ENCODE measurements at places on chromosomes 16 and 17.
A peak's percentile ranks its signal among the peaks of the same experiment; 100 is the strongest.

- DNase-seq = no peak
Measured at GRCh38 chr17:63850401-63850800, 7.9 kb upstream of the SMARCD2 start.

DNA sequence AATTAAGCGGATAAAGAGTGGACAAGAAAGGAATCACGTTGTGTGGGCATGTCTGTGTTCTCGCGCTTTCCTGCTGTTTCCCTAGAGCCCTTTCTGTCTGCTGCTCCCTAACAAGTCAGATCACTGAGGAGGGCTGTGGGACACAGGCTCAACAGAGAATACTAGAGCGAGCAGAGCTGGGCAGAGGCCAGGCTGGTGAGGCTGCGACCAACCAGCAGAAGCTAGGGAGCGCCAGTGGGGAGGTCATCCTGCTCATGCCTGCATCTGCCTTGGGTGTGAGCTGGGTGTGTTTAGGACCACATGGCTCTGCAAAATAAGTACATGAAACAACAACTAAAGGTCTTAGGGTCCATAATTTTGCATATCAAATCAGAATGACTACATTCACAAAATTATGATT, 11.5 kb upstream of the FOXJ1 start:
- no peak for DNase-seq

DNA sequence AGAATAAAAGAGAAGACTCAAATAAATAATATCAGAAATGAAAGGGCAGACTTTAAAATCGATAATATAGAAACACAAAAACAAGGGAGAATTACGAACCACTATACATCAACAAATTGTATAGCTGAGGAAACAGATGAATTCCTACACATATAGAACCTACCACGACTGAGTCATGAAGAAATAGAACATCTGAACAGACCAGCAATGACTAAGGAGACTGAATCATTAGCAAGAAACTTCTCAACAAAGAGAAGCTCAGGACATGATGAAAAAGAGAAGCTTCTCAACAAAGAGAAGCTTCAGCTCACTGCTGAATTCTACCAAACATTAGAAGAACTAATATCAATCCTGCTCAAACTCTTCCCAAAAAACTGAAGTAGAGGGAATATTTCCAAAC, 255.9 kb downstream of the CEP112 start:
- DNase-seq = no peak

DNA sequence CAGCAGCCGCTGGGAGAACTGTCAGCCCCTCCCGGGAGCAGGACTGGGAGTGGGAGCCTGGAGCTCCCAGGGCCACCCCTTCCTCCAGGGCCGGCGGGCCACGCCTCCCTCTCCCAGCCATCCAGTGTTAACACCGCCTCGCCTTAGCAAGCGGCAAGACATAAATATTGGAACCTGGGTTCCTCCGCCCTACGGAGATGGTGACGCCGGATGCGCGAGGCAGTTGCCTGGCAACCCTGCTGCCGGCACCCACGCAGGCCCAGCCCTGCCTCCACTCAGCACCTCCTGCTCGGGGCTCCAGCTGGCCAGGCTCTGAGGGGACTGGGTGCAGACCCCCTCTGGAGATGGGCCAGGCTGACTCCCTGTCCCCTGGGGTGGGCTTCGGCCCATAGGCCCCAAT, 27.4 kb upstream of the CACNA1H start:
- DNase-seq = no peak

DNA sequence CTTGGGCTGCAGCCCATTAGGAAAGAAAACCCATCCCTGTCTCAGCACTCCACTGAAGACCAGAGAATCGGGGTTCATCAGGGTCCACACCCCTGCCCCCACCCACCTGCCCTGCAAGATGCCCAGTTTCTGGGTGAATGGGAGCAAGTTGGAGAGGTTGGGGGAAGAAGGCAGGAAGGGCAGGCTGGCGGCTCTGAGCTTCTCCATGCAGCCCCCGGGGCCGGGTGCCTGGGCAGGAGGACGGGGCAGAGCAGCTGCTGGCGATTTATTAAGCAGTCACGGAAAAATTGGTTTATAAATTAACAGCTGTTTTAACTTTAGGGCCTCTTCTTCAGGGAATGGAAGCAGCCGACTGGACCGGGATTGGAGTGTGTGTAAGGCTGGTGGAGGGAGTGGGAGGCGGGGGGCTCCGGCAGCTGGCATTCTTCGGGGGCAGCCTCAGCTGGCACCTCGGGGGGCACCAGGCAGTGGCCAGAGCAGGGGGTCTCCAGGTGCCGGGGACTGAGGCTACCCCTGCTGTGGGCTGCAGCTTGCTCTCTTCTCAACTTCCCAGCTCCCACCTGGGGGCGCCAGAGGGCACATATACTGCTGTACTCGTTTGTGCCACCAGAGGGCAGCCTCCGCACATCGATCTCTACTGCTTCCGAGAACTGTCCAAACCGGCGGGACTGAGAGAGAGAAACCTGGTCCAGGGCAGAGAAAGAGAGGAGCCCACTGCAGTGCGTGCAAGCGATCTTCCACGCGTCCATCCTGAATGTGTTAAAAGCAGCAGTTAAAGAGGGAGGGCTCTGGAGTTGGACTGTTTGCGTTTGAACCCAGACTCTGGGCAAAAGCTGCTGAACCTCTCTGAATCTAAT, 5.0 kb upstream of the PPP1R1B start:
- peak; percentile 86 for DNase-seq

DNA sequence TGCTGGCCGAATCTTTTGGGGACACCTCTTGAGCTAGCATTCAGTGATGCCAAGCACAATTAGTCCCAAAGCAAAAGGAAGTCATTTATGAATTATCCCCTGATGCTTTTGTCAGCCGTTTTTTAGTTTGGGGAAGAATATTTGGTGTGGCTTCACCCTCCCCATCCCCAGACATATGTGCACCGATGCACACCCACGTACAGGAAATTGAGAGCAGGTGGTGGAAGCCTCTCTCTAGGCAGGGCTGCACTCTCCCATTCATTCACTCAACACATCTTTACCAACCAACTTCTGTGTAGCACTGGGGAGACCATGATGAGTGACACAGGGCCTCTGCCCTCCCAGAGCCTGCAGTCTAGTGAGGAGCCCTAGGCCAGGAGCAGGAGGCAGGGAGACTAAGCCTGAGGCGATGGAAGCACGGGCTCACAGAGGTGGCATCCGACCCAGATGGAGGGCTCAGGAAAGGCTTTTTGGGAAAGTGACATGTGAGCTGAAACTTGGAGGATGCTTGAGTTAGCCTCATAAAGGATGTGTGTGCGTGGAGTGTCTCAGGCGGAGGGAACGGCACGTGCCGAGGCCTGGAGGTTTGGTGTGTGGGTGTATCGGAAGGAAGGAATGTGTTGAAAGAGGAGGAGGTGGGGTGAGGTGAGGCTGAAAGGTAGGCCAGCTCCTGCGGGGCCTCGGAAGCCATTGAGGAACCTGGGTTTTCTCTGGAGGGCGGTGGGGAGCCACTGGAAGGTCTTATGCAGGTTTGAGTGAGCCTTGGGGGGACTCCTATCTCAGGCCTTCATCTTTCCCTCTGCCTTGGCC, 43.8 kb downstream of the PSME3IP1 start:
- DNase-seq = no peak

DNA sequence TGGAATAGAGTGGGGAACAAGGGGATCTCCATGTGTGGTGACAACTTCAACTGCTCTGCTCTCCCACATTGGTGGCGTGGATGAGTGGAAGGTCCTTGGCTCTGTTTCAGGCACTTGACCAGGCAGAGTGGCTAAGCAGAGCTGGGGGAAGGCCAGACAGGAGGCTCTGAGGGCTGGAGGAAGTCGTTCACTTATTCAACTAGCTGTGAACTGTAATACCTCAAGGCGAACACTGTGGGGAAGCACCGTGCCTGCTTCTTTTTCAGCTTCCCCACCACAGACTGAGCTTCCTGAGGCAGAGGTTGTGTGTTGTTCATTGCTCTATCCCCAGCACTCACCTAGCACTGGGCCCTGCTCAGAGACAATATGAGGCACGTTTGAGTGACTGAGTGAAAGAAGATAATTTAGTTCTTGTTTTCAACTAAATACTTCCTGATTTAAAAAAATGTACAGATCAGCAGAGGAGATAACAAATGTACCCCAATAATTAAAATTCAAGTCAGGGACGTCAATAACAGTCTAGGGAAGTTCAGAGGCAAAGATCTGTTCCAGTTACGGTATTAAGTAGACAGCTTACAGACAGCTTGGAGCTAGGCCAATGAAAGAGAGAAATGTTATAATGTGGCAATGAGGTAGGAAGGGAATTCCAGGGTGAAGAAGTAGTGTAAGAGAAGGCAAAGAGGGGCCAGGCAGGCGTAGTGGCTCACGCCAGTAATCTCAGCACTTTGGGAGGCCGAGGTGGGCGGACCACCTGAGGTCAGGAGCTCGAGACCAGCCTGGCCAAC, 34.7 kb downstream of the MYO18A start:
- DNase-seq = no peak

GRCh38 chr16:3578610-3579551, 1.7 kb upstream of the NLRC3 start:
- no peak for DNase-seq

DNA sequence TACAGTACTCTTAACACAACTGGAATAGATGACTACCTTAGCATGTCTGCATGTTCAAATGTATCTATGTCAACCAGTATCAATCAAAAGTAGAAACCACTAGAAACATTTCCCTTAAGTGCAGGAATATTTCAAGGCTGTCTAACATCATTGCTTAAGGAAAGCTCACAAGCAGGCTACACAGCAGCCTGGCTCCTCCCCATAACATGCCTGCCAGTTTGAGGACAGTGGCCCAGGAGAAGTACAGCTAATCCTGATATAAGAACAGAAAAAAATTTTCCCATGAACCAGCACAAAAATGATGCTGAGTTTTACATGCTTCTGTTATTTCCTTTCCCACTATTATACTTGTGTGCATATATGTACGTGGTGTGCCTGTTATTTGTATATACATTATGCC, 175.1 kb downstream of the MYO1D start:
- no peak for DNase-seq

DNA sequence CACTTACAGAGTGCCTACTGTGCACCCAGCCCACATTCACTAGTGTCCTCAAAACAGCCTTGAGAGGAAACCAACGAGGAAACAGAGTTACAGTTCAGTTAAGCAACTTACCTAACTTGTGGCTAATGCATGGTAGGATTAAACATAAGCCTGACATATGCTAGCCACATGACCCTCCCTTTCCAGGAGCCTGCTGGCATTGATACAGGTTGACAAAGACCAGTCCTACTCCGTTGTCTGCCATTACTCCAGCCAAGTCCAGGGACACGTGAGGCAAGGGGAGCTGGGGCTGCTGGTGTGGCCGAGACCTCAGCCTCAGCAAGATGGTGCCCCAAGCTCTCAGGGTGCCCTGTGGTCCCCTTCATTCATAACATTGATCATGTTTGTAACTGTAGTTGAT, 37.9 kb downstream of the SNX20 start:
- DNase-seq = no peak

DNA sequence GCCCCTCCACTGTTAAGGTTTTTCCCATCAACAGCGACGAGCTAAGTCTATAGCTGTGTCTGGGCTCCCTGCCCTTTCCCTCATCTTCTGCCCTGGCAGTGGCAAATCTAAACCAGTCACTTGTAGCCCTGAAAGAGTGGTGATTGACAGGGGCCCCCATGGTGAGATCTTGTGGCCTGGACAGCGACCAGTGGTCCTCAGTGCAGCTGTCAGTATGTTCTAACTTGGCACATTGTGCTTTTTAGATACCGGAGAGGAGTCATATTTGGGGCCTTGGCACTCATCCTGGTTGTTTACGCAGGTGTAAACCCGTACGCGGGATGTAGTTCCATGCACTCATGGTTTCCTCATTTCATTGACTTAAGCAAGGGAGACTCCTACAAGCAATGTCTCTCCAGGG, 57.5 kb upstream of the ARHGAP44 start:
- no peak for DNase-seq

GRCh38 chr17:64615028-64615677, 47.0 kb downstream of the SMURF2 start:
- DNase-seq = no peak

DNA sequence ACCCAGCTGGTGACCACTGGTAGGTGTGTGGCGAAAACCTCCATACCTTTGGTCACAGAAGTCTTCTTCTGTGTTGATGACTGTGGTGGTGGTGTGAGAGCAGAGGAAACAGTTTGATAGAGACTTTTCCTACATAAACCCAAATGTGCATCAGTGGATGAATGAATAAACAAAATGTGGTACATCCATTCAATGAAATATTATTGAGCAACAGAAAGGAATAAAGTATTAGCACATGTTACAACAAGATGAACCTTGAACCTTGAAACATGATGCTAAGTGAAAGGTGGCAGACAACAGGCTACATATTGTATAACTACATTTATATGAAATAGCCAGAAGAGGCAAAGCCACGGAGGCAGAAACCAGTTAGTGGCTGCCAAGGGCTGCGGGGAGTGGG, 15.2 kb downstream of the CDK5R1 start:
- DNase-seq = no peak

- no peak for DNase-seq
Measured at GRCh38 chr16:3850544-3850899, 30.0 kb downstream of the CREBBP start.

- DNase-seq = no peak
Measured at GRCh38 chr16:51638339-51639135, 487.5 kb upstream of the SALL1 start.

- no peak for DNase-seq
Measured at GRCh38 chr17:17922070-17922614, 50.1 kb downstream of the TOM1L2 start.

- no peak for DNase-seq
Measured at GRCh38 chr16:89044418-89045180, 49.1 kb upstream of the ACSF3 start.

GRCh38 chr16:74052016-74052415, 244.6 kb upstream of the PSMD7 start:
- no peak for DNase-seq

- no peak for DNase-seq
Measured at GRCh38 chr17:71849783-71850768, 270.7 kb upstream of the SOX9 start.

DNA sequence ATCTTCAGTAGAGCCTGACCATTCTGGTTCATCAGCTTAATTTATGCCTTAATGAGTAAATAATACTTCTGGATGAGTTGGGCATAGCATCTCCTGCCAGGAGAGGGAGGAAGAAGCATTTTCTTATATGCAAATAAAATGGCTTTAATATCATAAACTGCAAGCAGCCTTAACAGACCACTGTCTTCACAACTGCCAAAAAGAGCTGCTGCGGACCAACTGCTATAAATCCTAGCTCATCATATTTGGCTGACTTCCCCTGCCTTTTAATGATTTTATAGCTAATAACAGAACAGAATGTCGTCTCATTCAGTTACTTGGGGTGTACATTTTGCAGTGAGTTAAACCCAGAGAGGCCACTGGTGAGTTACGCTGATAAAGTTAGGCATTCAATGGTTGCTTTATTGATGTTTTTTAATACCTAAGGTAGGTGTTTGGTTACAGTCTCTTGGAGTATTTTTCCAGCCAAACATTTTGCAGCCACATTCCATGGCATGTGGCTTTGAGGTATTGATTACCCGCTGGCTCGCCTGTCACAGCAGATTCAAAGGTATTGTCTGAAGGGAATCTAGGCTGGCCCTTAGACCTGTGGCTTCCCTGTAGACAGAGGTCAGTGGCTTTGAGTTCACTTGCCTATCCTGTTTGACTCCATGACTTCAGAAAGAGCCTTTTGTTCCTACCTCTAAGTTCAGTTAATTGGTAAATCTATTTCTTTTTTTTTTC, 16.4 kb downstream of the FAM20A start:
- DNase-seq = no peak

Data from coronary artery (tissue), 2 donors.